ENCODE measurements at places on chromosomes 2 and 18. TPM values are rescaled to one million over a fixed set of nuclear protein-coding genes. Genes with fewer than 3 reads are reported as not detected.

FASTKD1 gene
- 19.9 TPM for polyA plus RNA-seq

SCN1A gene
- polyA plus RNA-seq: 0.17 TPM

CEP68 gene
- polyA plus RNA-seq: 24.7 TPM

EFEMP1 gene
- 39.0 TPM for polyA plus RNA-seq

ACMSD gene
- polyA plus RNA-seq: 0.41 TPM

RBM43 gene
- 7.8 TPM for polyA plus RNA-seq

SERPINB4 gene
- polyA plus RNA-seq: not detected

RAB6C gene
- polyA plus RNA-seq: 0.27 TPM

GRCh38 chr2:178125862-178126261 is 13.6 kb downstream of the RBM45 start:
- no peaks in the 10 kb centered on the region for H3K27me3 ChIP-seq
- no peak overlapping the region for H3K27ac ChIP-seq
- peaks cover 22% of the 10 kb centered on the region for H3K36me3 ChIP-seq
- H3K4me1 ChIP-seq: no peaks in the 10 kb centered on the region
- no peak overlapping the region for H3K4me3 ChIP-seq
- no peak for DNase-seq

- no peak overlapping the region for H3K27ac ChIP-seq
- no peaks in the 10 kb centered on the region for H3K36me3 ChIP-seq
- DNase-seq: no peak
- H3K4me1 ChIP-seq: peaks cover 15% of the 10 kb centered on the region
- H3K4me3 ChIP-seq: no peak overlapping the region
- H3K27me3 ChIP-seq: no peaks in the 10 kb centered on the region
Observed at GRCh38 chr18:36328916-36329315, 31.4 kb downstream of the FHOD3 start.

- peaks cover 54% of the 10 kb centered on the region for H3K4me1 ChIP-seq
- H3K27ac ChIP-seq: no peak overlapping the region
- no peak for DNase-seq
- no peaks in the 10 kb centered on the region for H3K36me3 ChIP-seq
- no peak overlapping the region for H3K4me3 ChIP-seq
- peaks cover 7% of the 10 kb centered on the region for H3K27me3 ChIP-seq
Observed at GRCh38 chr2:6919901-6920742, 2.9 kb downstream of the RNF144A start.

DNA sequence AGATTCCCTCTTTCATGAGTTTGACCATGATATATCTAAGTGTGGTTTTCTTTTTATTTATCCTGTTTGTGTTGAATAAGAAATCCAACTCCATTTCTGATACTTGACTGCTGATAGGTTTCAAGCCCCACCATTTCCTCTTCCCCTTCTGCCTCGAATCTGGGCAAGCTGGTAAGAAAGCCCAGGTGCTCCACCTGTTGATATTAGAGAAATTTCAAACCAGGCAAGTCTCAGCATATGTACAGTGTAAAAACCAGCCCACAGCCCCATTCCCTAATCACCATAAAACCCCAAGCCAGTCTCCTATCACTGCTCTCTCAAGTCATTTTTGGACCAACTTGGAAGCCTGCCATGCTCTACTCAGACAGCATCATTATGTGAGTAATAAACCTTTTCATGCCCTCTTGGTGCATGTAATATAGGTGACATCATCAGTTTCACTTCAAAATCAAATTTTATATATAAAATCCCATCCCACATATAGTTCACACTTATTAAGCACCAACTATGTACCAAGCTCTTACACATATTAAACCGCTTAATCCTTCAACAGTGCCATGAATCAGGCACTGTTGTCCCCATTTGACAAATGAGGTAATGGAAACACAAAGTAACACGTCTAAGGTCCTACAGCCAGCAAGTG is 46.6 kb downstream of the SMAD2 start:
- peaks cover 16% of the 10 kb centered on the region for H3K36me3 ChIP-seq
- no peak overlapping the region for H3K4me3 ChIP-seq
- no peaks in the 10 kb centered on the region for H3K4me1 ChIP-seq
- peak; percentile 7 for DNase-seq

GRCh38 chr2:59073286-59073685 is 832.2 kb upstream of the FANCL start:
- H3K4me3 ChIP-seq: no peak overlapping the region
- no peak for DNase-seq
- H3K4me1 ChIP-seq: no peaks in the 10 kb centered on the region
- H3K27me3 ChIP-seq: no peaks in the 10 kb centered on the region

DNA sequence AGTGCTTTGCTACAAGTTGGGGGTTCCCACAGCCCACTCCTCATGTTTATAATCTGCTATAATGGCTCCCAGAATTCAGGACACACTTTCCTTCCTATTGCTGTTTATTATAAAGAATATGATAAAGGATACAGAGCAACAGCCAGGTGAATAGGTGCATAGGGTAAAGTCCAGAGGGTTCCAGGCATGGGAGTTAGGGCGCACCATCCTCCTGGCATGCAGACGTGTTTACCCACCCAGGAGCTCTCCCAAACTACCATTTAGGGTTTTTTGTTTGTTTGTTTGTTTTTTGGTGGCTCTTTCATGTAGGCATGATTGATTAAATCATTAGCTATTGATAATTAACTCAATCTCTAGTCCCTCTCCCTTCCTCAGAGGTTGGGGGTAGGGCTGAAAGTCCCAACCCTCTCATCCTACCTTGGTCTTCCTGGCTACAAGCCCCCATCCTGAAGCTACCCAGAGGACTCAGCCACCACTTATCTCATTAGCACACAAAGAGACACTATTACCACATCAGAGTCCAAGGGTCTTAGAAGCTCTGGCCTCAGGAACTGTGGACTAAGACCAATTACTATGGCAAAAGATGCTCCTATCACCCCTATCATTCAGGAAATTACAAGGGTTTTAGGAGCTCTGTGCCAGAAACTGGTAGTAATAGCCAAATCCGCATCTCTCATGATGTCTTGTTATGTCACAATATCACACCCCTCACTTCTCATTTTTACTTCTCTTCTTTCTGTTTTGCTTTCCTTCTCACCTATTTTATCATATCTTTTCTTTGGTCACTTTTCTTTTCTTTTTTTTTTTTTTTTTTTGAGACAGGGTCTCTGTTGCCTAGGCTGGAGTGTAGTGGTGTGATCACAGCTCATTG is 154.9 kb upstream of the TTC39C start:
- DNase-seq: no peak
- H3K27me3 ChIP-seq: no peaks in the 10 kb centered on the region
- no peaks in the 10 kb centered on the region for H3K36me3 ChIP-seq

DNA sequence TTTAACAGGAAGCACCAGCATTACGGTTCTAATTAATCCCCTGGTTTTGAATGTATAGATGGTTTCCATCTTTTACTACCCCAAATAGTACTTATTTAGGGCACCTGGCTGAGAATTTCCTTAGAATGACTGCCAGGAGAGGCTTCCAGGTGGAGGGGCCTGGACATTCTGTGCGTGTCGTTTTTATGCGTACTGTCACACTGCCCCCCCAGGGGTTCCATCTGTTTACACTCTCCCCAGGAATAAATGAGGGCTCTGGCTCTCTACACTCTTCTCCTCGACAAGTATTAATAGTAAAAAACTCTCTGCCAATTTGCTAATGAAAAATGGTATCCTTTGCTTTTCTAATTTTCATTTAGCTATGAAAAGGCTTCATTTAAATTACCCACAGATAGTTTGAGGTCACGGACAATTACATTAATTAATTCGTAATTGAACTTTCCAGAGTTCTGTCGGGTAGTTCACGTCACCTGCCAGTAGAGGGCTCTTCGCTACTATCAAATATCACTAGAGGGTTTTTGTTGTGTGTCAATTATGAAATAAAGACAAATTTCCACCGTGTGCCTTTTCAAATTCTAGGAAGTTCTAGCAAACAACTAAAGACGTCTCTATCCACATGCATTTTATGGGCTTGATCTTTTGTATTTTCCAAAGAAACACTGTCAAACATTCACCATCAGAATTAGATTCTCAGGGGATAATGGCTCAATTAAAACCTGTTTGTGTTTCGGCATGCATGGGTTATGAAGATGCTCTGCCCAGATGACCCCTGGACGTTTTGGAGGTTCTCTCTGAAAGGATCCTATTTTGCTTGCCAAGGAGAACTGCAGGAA is 88.8 kb upstream of the ASB18 start:
- no peaks in the 10 kb centered on the region for H3K4me1 ChIP-seq
- no peak overlapping the region for H3K27ac ChIP-seq
- H3K36me3 ChIP-seq: no peaks in the 10 kb centered on the region
- peaks cover 12% of the 10 kb centered on the region for H3K27me3 ChIP-seq
- peak; percentile 50 for DNase-seq

DNA sequence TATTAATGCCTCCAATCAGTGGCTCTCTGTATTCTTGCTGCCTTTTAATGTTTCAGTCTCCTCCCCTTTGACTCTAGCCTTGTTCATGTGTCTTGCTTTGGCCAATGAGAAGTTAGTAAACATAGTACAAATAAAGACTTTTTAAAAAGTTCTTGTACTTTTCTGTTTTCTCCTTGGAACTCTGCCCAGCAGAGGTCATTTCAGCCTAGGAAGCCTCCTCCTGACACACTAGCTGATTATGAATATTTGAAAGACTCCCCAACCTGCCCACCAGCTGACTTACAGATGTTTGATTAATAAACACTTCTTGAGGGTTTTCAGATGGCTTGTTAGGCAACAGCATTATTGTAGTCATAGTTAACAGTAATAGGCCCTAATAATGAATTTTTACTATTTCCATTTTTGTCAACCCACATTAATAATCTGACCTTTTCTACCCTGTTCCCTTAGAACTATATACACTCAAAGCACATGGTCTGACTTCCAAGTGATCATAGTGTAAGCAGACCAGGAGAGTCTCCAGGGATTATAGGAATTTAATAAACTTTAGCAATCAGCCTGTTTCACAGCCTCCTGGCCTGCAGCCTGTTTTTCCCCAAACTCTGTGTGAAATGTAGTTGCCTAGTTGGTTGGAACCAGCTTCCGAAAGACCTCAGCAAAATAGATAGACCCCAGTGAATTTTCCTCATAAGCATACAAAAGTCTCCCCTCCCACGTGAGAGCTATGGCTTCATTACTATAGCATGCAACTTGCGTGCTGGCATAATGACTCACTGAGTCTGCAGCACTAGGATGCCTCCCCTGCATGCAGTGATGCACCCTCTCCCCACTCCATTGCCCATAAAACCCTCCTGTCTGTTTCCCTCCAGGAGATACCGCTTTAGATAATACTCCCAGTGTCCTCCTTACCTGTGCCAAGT is 670.7 kb upstream of the ZNF804A start:
- H3K4me3 ChIP-seq: no peak overlapping the region
- H3K27me3 ChIP-seq: no peaks in the 10 kb centered on the region
- H3K4me1 ChIP-seq: no peaks in the 10 kb centered on the region
- peak; percentile 23 for DNase-seq
- no peak overlapping the region for H3K27ac ChIP-seq

DNA sequence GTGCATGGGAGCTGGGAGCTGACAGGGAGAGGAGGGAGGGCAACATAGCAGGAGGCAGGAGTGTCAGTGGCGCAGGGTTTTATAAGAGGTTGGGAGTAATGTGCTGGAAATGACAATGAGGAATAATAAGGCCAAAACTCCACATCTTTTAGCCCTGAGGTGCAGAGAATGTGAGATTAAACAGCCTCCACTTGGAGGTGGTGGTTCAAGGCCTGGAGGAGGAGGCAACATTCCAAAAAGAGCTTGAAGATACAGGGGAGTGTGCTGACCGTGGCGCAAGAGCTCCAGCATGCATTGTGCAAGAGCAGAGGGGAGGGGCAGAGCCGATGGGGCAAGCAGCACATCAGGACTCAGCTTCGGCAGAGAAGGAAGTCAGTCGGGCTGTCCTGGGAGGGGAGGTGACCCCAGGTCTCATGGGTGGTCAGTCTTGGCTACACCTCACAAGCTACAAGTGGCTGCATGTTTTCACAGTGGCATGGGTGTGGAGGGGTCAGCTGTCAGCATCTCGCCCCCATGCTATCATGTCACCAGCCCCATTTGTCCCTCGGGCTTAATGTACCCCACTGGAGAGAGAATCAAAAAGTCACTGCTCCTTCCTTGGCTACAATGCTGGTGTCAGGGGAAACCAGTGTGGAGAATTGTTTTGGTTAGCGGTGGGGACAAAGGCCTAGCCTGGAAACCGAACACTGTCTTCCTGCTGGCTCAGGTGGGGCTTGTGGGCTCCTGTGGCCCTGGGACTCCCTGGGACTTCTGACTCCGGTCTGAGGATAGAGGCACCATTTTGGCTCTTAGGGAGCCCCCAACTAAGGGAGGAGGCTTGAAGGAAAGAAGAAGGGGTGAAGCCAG is 208.0 kb downstream of the ZFP36L2 start:
- H3K27me3 ChIP-seq: no peaks in the 10 kb centered on the region
- H3K36me3 ChIP-seq: no peaks in the 10 kb centered on the region
- peak; percentile 70 for DNase-seq
- peaks cover 7% of the 10 kb centered on the region for H3K4me1 ChIP-seq
- no peak overlapping the region for H3K4me3 ChIP-seq

- H3K27ac ChIP-seq: no peak overlapping the region
- no peak for DNase-seq
- no peaks in the 10 kb centered on the region for H3K27me3 ChIP-seq
- H3K4me3 ChIP-seq: no peak overlapping the region
Observed at GRCh38 chr2:146584316-146584715, 1260.5 kb upstream of the ACVR2A start.

Measured in muscle of leg (tissue), 16 donors.